ENCODE measurements at places on chromosomes 12 and 14.

- no peak for DNase-seq
Observed at GRCh38 chr14:69683971-69684370, 72.6 kb downstream of the SUSD6 start.

GRCh38 chr14:72965249-72965648 lies 39.0 kb downstream of the DCAF4 start:
- no peak for DNase-seq

DNA sequence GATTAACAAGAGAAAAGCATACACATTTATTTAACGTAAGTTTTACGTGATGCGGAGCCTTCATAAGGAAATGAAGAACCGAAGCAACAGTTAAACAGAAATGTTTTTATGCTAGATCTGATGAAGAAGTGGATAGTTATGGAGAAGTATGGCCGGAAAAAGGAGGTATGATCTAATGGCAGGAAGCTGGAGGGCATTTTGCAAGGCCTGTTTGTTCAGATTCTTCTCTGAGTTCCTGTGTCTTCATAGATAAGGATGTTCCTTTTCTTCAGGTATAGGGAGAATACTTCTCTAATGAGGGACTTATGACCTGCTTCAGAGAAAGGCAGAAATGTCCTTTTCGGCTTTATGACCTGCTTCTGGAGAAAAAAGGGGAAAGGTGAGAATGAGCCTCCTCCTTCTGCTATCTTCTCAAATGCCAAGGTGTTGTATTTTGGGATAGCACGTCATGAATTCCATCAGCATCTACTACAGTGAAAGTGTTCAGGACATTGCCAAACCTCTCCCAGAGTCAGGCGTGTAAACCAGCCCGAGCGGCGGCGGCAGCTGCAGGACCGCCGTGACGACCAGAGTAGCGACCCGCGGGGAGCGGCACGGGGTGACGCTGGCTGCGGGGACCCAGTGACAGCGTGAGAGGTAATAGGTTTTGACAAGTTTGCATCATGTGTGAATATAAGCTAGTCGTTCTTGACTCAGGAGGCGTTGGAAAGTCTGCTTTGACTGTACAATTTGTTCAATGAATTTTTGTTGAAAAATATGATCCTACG lies 33.7 kb upstream of the SGPP1 start:
- no peak for DNase-seq

DNA sequence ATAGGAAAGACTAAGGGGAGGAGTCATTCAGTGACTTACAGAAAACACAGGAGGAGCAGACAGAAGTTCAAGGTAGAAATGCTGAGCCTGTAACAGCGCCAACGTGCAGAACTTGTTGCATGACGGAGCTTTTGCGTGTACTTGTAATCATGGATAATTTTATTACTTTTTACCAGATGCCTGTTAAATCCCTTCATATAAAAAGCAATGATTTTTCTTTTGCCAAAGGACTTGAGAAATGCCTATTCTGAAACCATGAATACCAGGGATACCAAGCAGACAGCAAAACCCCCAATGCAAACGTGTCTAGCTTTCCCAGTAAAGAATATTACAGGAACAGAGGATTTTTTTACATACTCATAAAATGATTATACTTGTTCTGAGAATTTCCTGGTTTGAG lies 163.6 kb upstream of the GSC start:
- no peak for DNase-seq

Data from activated T-cell treated with anti-CD3 and anti-CD28 coated beads for 24 hours (primary cell).